ENCODE measurements at places on chromosomes 4 and X. TPM values are rescaled to one million over a fixed set of nuclear protein-coding genes. Genes with fewer than 3 reads are reported as not detected.

Gene SLC2A9
- total RNA-seq: 2.4 TPM

GRCh38 chrX:145630806-145631435, 186.7 kb upstream of the SLITRK2 start:
- no peak for DNase-seq

Gene TSPAN5
- total RNA-seq: 21.1 TPM

Gene PRDM8
- total RNA-seq: 1.1 TPM

GRCh38 chr4:175930471-175930870, 118.4 kb upstream of the GPM6A start:
- DNase-seq: no peak

- DNase-seq: no peak
These were observed 57.5 kb downstream of the ACOX3 start for GRCh38 chr4:8383016-8383415.

DNA sequence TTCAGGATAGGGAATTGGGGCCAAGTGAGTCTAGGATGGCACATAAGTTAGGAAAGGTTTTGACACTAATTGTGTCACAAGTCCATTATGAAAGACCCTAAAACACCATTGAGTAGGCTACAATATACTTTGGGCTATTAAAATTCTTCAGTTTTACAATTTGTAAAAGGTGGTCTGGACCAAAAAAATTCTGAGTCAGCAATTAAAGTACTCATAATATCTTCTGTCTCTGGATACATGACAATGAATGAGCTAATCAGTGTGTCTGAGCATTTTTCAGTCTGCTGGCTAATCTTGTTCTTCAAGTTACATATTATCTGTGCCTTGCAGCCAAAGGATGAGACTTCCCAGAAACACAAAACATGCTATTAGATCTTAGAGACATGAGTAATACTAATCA, 14.3 kb downstream of the ARMCX1 start:
- DNase-seq: no peak

GRCh38 chrX:129939986-129940385, 34.0 kb downstream of the UTP14A start:
- no peak for DNase-seq

GRCh38 chr4:156501962-156502361, 469.6 kb downstream of the PDGFC start:
- no peak for DNase-seq

DNA sequence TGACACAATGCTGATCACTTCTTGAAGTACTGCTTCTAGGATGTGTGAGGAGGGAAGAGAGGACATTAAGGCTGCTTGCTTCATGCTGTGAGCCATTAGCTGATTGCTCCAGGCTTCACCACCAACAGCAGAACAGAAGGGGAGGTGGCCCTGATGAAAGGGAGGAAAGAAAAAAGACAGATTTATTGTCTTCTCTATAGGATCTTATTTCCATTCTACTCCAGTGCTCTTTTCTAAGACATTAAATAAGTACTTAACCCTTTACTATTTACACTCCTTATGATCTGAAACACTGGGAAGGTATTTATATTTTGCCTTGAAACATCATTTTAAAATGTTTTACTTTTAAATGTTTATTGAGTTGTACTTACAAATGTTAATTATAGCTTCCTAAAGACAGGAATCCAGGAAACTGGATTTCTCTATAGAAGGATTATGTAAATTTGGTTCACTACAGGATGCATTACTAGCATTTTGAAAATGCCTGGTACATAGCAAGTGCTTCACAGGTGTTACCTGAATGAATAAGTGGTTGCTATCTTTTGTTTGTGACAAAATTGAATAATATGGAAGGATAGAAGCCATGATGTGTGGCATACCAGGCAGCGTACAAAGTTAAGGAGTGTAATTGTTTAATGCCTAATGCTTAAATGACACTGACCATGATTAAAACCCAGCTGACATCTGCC, 680.9 kb upstream of the ATOH1 start:
- no peak for DNase-seq

Gene SPATA18
- not detected for total RNA-seq

- no peak for DNase-seq
These were observed 134.4 kb downstream of the POLA1 start for GRCh38 chrX:24828147-24828546.

DNA sequence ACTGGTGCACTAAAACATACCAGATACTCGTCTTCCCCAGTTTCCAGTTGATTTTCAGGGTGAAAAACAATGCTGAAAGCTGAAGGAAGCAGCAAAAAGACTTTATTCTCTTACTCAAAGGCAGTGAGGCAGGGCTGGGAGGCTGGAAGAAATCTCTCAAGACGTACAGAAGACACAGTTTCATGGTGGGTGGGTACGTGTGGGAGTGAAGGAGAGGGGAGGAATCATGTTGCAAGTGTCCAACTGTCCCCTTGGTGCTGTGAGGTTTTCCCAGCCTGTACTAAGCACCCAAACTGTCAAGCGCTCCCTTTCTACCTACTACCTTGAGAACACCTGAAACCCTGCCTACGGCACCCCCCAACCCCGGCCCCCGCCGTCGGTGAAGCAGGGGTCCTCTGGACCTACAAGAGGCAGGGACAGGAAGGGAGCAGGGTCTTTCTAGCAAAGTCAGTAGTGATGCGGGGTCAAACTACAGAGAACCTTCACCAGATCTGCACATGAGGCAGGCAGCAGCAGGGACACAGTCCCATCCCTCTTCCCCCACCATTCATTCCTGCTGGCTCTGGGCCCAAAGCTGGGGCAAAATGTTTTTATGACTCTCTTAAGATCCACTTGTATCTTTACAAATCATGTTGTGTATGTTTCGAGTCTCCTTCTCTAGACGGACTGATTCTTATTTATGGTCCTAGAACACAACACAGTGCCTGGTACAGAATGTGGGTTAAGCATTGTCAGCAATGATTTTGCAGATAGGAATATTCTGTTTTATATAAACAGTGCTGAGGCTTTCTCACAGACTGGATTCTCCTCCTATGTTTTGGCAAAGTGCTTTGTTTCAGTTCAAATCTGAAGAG, 2.4 kb upstream of the SETD7 start:
- no peak for DNase-seq

Gene HTR2C
- total RNA-seq: not detected

Gene APLN
- total RNA-seq: 0.39 TPM

DNA sequence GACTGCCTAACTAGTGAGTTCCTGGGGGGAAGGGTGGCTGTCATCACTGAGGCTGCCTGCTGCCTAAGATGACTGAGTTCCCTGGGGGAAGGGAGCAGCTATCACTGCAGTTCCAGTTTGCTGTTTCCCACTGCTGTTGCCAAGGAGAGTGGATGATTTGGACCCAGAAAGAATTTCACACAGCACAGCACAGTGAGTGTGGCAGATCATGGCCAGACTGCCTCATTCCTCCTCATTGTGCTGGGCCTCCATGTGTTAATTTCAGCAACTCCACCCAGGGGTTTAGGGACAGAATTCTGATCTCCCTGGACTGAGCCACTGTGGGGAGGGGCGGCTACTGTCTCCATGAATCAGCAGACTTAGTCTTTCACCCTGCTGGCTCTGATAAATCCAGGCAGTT, 125.0 kb downstream of the TEX13C start:
- no peak for DNase-seq
